ENCODE measurements at places on chromosomes 5 and 9.

- no peak for ATAC-seq
Measured at GRCh38 chr5:3277590-3278196, 317.9 kb upstream of the IRX1 start.

DNA sequence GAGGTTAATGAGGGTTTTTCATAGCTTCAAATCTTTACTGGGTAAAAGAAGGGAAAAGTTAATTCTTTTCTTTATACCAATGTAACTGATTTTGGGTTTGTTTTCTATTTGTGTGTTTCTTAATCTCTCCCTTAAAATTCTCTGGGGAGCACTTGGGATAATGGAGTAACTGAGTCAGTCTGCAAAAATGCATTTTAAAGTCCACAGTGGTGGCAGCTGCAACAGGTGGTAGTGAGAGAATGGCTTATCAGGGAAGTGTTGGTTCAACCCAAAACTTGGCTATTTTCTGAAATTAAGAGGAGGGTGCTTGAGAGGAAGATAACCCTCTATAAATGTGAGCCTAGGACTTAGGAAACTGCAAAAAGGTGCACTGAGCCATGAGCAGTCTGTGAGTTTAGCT, 39.9 kb upstream of the ASTN2 start:
- no peak for ATAC-seq

- no peak for ATAC-seq
Measured at GRCh38 chr5:115435778-115436712, 108.5 kb downstream of the FEM1C start.

GRCh38 chr5:133370036-133370831, 242.1 kb downstream of the FSTL4 start:
- no peak for ATAC-seq

DNA sequence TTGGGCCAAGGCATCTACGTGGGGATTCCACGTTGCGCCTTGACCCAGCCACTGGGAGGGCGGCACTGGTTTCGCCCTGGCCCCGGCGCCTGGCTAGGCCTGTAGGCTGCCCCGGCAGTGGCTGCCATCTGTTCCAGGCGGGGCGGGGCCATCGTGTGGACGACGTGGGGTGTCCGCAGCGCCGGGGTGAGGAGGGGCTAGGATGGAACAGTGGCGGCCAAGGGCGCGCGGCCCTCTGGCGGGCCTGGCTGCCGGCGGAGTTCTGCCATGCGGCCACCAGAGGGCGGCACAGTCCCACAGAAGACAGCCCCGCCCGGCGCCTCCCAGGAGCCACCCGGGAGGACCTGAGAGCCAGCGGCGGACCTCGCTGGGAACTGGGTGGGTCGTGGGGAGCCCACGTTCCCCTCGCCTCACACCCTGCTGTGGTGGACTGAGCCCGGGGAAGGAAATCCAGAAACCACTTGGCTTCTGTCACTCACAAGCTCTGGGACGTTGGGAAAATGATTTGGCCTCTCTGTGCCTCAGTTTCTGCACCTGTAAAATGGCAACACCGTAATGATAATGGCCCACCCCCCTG, 22.6 kb upstream of the RAPGEF1 start:
- peak; percentile 90 for ATAC-seq

GRCh38 chr5:157253547-157253946, 12.4 kb upstream of the CYFIP2 start:
- ATAC-seq: peak; percentile 85

All from gastroesophageal sphincter (tissue), 4 donors.